ENCODE measurements at places on chromosomes 1 and 21.

DNA sequence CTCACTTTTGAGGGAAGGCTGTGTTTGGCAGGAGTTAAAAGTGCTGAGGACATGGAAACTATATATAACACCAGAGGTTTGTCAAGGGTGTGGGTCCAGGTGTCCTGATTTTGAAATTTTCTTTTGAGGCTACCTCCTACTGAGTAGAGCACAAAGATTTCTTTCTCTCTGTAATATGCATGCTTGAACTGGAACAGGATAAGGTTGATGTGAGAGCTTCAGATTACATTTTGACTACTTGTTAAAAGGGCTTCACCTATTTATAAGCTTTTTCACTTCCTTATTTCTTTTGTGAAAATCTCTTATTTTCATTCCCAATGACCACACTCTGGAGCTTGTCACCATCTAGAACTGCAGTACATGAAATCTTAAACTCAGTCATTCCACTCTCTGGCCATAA lies 59.8 kb upstream of the PLA2G4A start:
- no peak for DNase-seq

- no peak for DNase-seq
Measured at GRCh38 chr21:34260277-34261008, 103.4 kb upstream of the KCNE2 start.

GRCh38 chr1:220922951-220923350 lies 43.7 kb downstream of the HLX start:
- DNase-seq: no peak

GRCh38 chr1:24796524-24796923 lies 51.3 kb downstream of the CLIC4 start:
- DNase-seq: no peak

DNA sequence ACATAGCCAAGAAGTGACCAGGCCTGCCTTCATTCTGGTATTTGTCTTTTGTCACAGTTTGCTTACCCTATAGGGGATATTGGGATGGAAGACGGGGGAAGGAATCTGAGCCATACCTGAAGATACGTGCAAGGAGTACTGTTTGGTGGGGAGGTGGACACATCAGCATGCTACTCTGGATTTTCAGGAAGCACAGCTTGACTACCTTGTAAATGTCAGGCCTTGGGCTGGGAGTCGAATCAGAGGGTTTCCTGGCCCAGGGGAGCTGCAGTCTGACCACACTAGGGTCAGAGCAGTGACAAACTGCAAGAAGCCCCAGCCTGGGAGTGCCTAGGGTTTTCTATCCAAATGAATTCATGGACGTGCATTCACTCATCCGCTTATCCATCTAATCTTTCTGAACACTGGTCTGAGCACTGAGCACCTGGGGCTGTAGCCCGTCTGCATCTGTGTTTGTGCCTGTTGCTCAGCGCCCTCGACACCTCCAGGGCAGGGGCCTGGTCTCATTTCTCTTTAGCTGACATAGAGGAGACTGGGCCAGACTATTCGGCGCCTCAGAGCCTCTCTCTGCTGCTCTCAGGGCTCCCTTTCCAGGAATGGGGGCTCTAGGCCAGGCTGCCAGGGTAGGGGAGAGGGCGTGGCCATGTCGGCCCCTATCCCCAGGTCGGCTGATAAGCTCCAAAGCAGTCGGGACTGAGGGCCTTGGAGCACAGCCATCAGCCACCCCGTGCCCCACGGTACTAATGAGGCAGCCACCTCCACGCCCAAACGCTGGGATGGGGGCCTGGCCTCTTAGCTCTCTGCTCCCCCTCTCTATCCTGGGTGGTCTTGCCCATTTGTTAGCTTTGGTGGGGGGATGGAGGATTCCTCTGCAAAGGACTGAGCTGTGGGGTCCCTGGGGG lies 47.0 kb upstream of the SLC2A1 start:
- DNase-seq: no peak

DNA sequence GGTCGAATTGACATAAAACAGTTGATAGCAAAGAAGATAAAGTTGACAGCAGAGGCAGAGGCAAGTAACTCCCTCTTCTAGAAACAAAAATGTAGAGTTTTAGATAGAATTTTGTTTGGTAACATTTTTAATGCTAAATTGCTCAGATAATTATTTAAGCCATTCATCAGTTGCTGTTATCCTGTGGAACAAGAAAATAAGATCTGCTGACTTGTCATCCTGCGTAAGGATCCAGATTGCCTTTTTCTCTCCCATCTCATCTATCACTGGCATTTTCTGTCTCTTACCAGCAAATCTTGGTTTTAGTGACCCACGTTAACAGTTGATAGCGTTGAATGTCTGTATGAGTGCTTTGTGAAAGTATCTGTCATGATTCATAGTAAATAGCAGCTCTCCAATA lies 29.8 kb downstream of the SOAT1 start:
- DNase-seq: no peak

GRCh38 chr1:53258216-53258615 lies 19.9 kb upstream of the MAGOH start:
- no peak for DNase-seq

GRCh38 chr1:40017951-40018575 lies 22.5 kb upstream of the CAP1 start:
- DNase-seq: no peak

DNA sequence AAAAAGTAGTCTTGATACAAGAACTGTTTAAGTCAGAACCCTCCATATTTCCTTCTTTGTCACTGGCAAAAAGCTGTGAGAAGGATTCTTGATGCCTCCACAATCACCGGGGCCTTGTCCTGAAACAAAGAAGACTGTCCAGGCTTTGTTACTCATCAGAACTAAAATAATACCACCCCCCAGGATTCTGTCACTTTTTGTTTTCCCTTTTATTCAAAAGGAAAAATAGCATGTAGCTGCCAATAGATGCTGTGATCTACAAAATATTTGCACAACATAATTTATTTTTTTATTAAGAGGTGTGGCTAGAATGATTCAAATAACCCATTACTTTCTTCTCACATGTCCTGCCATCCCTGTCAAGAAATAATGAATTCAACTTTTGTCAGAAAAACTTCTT lies 173.7 kb downstream of the LYPLAL1 start:
- DNase-seq: no peak

DNA sequence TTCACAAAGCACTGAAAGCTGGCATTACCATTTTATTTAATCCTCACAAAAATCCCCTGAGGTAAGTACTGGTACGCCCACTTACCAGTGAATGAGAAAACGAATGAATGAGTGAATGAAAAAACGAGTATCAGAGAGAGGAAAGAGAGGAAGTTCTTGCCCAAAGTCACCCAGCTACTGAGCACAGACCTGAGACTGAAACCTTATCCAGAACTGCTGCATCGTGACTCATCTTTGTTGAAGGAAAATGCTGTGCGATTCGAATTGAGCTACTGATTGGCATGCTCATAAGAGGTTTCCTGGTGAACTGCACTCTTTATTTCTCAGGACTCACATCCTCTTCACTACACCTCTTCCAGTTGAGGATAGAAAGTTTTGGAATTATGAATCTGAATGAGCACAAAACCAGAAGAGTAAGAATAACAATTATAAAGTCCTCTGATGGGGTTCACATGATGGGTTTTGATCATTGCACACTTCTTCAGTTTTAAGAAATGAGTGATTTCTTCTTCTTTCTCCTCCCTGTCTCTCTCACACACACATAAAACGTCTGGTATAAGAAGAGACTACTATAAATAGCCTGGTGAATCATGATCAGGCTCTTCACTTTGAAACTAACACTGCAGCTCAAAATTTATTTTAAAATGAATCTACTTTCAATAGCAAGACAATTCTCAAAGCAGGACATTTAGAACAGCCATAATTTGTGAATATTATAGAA lies 32.1 kb downstream of the IL12RB2 start:
- DNase-seq: no peak

- no peak for DNase-seq
Measured at GRCh38 chr1:8239039-8239305, 78.9 kb upstream of the SLC45A1 start.

- no peak for DNase-seq
Measured at GRCh38 chr1:230922620-230923019, 54.3 kb upstream of the C1orf198 start.

DNA sequence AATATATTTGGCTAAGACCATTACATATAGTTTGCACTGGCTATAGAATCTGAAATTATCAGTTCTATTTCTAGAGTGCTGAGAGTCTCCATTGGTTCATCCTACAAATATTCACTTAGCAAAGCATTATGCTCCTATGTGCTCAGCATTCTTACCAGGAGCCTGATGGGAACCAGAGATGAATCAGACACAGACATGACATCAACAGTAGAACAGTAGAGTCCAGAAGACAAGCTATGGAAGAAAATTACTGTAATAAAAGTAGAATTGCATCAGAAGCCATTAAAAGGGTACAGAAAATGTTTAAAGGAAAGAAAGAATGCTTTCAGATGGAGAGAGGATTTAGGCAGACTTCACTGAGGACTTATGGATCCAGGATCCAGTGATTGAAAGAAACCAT lies 271.7 kb upstream of the SNX7 start:
- DNase-seq: no peak

- no peak for DNase-seq
Measured at GRCh38 chr1:98315309-98315708, 346.2 kb upstream of the SNX7 start.

DNA sequence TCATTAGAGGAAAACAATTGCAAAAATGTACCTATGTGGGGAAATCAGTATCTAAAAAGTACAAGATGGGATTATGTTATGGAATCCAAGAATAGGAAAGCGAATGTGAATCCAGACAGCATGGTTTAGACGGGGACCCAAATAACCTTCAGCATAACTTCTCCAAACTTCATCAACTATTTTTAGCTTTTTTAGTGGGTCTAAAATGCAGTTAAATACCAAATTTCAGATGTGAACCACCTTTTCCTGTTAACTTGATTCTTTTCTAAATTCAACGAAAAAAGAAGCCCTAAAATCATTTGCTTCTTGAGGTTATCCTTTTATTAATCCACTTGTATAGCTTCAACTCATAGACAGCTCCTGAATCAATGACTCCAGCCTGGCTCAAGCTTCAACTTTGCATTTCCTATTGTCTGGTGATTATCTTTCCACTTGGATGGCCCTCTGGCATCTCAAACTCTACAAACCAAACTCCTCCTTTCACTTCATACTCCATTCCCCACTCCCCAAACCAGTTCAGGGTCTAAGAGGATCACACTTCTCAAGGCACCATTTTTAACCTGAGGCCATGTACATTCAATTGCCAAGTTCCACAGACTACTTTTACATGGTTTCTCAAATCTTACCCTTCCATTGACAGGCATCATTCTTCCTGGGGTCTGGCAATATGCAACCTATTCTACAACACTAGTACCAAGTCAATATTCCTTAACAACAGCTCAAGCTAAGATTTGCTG lies 7.4 kb downstream of the ERRFI1 start:
- DNase-seq: no peak

DNA sequence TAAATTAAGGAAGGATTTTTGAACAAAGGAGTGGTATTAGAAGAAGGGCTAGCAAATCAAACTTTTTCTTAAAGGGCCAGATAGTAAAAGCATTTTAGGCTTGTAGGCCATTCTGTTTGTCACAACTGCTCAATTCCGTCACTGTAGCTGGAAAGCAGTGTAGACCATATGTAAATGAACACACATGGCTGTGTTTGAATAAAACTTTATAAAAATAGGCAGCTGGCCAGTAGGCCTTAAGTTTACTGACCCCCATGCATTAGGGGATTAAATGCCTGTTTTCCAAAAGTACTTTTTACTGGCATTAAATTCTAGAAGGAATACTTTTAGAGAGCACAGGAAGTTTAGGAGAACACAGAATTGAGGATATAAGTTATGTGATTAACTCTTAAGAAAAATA lies 8.9 kb downstream of the IVNS1ABP start:
- no peak for DNase-seq

GRCh38 chr1:66243548-66244130 lies 290.3 kb upstream of the SGIP1 start:
- DNase-seq: no peak

- DNase-seq: no peak
Measured at GRCh38 chr1:55793856-55794255, 578.7 kb upstream of the USP24 start.

DNA sequence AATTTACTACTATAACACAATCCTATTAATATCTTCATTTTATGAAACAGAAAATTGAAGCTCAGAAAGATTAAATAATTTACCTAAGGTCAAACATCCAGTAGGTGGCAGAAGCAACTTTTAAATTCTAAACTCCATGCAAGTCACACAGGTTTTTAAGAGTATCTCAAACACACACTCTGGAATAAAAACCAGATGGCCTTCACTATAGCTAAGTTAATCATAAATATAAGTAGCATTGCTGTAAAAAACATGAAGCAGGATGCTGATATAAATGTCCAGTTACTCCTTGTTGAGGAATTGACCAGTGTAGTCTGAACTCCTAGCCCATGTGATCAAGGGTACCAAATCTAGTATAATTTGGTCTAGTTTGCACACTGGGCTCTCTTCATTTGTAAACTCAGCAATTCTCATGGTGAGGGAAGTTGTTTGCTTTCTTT lies 9.4 kb upstream of the FMO3 start:
- no peak for DNase-seq

- DNase-seq: no peak
Measured at GRCh38 chr1:220339581-220339980, 67.3 kb upstream of the RAB3GAP2 start.

DNA sequence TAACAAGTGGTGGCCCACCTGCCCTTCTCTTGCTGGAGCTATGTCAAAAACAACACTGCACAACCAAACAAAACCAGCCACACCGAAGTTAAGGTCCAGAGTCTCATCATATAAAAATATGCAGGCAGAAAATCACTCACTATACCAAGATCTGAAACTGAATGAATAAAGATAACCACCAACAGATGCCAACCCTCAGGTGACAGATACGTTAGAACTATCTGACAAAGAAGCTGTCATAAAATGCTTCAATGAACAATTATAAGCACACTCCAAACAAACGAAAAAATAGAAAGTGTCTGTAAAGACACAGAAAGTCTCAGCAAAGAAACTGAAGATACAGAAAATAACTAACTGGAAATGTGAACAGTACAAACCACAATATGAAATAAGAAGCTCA lies 14.0 kb downstream of the ZNF496 start:
- DNase-seq: no peak

Measured in stimulated activated CD8-positive, alpha-beta memory T cell treated with anti-CD3 and anti-CD28 coated beads, Interleukin-12 subunit alpha, Interleukin-12 subunit beta, amount 100 ng/mL, for 4 hours (primary cell).